ENCODE measurements at places on chromosomes 6 and 20. TPM values are rescaled to one million over a fixed set of nuclear protein-coding genes. Genes with fewer than 3 reads are reported as not detected.

SAMD10 gene
- total RNA-seq, result 1.2 TPM

BPIFB2 gene
- not detected for total RNA-seq

MYBL2 gene
- total RNA-seq, result 13.6 TPM

OPN5 gene
- total RNA-seq, result not detected

DPPA5 gene
- total RNA-seq, result not detected

EPHA7 gene
- not detected for total RNA-seq

BMP5 gene
- not detected for total RNA-seq
